Neural progenitor cell (in vitro differentiated cells): ENCODE measurements at places on chromosomes 2 and 18.

DNA sequence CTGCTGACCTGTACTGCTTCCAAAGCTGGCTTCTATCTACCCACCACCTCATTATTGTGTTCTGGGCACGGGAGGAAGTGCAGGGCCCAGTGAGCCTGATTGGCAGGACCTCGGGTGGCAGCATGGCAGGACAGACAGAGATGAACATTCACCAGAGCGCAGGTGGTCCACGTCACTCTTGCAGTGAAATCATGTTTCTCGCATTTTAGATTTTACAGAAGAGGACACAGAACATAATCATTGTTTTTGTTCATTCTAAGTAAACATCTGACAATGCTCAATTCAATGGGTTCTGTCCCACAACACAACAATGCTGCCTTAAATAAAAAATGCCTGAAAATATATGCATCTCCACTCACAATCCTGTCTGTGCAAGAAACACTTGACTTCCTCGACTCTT, 11.5 kb upstream of the BIN1 start:
- no peak for DNase-seq

- no peak for DNase-seq
These were observed 78.9 kb downstream of the AAK1 start for GRCh38 chr2:69564604-69565003.

GRCh38 chr2:75582840-75583239, 22.1 kb upstream of the EVA1A start:
- DNase-seq, result no peak

- no peak for DNase-seq
These were observed 779.4 kb upstream of the ZEB2 start for GRCh38 chr2:145299368-145299767.

GRCh38 chr2:68992933-68993332, 18.5 kb downstream of the GKN1 start:
- no peak for DNase-seq
